ENCODE measurements at places on chromosomes 6 and 20. TPM values are rescaled to one million over a fixed set of nuclear protein-coding genes. Genes with fewer than 3 reads are reported as not detected.

The ARMH2 gene
- not detected for total RNA-seq

- no peak for DNase-seq
Observed at GRCh38 chr6:147095316-147095715, 108.9 kb upstream of the STXBP5 start.

The DDO gene
- total RNA-seq, result 2.0 TPM

DNA sequence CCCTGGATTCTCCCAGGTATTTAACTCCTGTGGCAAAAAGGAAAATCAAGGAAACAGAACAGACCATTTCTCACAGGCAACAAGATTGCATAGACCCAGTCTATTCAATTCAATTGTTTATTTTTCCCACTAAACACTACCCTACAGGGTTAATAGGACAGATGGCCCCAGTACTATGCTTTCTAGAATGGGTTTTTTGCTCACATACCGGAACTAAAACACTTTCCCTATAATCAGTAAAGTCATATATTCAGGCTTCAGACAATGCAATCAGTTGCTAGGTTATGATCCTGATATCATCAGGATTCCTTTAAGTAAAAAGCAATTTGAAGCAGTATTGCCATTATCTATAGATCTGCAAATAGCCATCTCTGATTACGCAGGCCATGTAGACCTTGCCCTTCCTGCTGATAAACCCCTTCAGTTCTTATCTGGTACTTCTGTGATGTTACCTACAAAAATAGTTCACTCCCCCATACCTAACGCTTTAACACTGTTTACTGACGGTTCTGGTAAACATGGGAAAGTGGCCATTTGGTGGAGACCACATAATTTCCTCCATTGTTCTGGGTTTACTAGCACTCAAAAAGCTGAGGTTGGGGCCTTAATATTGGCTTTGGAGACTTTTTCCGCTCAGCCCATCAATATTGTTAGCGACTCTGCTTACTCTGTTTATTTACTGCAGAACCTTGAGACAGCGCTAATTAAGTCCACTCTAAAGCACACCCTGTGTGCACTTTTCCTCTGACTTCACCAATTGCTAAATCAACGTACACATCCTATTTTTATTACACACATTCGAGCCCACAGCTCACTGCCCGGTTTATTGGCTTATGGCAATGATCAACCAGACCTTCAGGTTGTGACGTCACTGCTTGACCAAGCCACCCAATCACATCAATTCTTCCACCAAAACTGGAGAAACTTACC is 666.0 kb downstream of the PHF3 start:
- DNase-seq, result peak; percentile 11

DNA sequence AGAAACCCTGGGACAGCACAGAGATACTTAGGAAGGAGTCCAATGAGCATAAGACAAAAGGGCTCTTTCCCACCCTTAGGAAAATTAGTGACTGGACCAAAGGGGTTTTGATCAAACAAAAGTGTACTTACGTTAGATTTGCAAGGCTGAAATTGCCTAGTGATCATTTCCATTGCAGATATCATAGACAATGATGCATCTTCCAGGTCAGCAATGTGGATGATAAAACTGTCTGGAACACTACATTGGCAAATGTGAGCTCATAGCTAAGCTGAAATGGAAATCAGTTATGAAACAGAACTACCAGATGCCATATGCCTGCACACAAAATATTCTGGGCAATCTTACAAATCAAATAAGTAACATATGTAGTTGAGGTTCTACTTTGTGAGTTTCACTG is 34.0 kb downstream of the LY86 start:
- DNase-seq, result no peak

Measured in left colon (tissue), 2 donors.